Stimulated activated CD4-positive, alpha-beta T cell treated with anti-CD3 and anti-CD28 coated beads, Interleukin-4, amount 100 ng/mL, for 48 hours (primary cell): ENCODE measurements at places on chromosomes 6 and 20.

- DNase-seq = peak; percentile 28
These were observed at the start of gene SLC23A2 for GRCh38 chr20:5001174-5002076. SLC23A2 (minus strand) TSS chr20:5001510; CDS start chr20:4932562, 68,948 bp downstream.

DNA sequence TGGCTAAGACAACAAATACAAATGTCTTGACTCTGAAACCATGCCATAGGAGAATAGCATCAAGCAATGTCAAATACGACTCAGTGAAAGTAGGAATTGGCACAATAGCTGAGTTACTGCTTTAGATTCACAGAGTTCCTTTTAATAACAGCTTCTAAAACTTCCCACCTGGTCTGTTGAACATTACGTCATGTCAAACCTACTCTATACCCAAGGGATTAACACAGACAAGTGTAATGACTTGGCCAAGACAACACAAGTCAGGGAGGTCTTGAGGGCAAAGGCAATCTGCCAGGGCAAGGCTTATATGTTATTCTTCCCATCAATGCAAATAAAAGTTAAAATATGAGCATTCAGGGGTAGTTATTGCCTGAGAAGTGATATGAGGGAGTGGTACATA, 265.1 kb upstream of the PRDM1 start:
- DNase-seq = no peak

GRCh38 chr6:146891615-146892265, 293.0 kb downstream of the ADGB start:
- no peak for DNase-seq

DNA sequence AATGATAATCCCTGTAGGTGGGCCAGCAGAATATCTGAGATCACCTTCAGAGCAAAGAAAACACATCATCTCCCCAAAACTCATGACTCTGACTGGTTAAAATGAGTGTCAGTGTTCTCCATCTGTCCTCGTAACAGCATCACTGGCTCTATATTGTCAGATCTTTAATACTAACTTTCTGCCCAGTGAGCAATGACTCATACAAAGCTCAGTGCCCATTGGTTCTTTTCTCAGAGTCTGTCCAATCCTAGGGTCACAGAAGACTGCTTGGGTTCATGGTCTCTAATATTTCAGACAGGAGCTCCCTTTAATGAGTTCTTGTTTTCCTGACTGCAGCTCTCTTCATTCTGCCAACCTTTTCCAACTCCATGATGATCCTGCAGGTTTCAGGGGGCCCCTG, 36.4 kb downstream of the HLA-DPB1 start:
- no peak for DNase-seq

DNA sequence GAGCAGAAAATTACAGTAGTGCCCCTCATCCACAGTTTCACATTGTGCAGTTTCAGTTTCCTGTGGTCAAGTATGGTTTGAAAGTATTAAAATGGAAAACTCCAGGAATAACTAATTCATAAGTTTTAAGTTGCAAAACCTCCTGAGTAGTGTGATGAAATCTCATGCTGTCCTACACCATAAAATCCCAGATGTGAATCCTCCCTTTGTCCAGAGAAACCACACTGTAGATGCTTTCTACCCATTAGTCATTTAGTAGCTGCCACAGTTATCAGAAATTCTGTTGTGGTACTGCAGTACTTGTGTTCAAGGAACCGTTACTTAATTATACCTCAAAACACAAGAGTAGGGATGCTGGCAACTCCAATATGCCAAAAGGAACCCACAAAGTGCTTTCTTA, 74.7 kb downstream of the PTCHD4 start:
- no peak for DNase-seq

DNA sequence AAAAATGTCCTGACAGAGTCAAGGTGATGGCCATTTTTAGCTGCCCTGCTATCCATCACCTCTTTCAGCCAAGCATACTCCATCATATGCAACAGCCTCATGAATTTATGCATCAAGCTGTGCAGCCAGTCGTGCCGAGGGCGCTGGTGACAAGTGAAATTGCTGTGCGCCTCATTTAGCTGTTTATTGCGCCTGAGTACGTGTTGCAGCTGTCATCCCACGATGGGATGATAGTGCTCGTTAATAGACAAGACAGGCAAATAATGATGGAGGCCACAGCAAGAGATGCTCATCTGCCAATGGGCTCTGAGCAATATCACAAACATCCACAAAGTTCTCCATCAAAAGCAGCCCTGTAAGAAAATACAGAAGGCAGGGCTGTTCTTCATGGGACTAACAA, 562.3 kb upstream of the POU3F2 start:
- no peak for DNase-seq

GRCh38 chr20:10115021-10115420, 80.2 kb downstream of the ANKEF1 start:
- DNase-seq = no peak

DNA sequence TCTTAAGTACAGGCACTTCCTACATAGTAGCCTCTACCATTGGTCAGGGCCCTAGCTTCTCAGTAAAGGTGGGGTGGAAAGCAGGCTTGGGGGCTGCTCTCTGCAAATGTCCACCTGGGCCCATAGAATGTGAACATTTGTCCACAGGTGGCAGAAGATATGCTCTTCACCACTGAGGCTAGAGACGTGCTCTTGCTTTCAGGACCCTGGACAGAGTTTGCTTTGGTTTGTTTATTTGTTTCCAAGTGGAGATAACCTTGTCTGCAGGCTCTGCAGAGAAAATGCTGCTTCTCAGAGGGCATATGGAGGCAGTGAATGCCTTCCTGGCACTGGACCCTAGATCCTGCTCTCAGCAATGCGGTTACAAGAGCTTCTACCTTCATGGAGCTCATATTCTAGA, 129.0 kb downstream of the F13A1 start:
- no peak for DNase-seq

- DNase-seq = no peak
These were observed 103.9 kb downstream of the CTNNBL1 start for GRCh38 chr20:37797669-37798175.

DNA sequence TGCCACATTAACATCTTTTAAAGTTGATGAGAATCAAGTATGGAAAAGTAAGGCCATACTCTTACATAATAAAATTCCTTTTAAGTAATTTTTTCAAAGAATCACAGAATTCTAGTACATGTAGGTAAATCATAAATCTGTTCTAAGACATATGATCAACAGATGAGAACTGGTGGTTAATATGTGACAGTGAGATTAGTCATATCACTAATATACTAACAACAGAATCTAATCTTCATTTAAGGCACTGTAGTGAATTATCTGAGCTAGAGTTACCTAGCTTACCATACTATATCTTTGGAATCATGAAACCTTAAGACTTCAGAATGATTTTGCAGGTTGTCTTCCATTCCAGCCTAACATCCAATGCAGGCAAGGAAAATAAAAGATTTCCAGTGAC, 11.6 kb downstream of the PLN start:
- no peak for DNase-seq

DNA sequence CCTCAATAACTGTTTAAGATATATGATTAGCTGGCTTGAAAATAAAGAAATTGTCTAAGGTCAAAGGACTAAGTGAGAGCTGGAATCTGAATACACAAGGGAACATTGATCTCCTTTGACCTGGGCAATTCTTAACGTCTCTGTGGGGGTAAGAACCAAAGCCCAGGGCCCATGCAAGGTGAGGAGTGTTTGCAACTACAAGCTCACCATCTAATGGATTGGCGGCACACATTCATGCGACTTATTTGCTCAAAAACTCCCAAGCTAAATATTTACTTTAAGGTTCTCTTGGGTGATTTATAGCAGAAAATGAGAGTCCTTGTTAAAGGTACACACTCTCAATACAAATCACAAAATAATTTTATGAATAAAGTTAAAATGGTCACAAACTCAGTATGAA, 392.0 kb upstream of the FLRT3 start:
- DNase-seq = no peak

GRCh38 chr20:39885975-39886649, 802.9 kb downstream of the MAFB start:
- no peak for DNase-seq

GRCh38 chr6:50128420-50129005, 78.8 kb upstream of the DEFB112 start:
- DNase-seq = no peak

GRCh38 chr6:1229301-1229700, 82.6 kb upstream of the FOXQ1 start:
- no peak for DNase-seq

DNA sequence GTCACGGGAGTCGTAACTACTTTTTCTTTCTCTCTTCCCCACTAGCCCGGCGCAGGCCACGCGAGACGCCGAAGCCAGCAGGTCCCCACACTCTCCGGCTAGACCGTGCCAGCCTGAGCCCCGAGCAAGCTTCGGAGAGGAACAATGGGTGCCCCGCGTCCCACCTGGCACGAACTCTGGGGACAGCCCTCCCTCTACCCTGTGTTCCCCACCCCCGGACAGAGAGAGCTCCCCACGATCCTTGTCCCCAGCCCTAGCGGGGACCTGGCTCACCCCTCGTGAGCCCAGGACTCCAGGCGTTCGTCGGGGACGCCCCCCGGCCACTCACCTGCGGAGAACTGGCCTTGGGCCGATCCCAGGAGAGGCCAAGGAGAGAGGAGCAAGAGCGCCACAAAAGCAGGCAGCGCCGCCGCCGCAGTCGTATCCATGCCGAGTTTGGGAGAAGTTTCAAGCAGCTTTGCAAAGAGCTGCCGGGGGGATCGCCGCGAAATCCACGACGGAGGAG, 416 bp downstream of the PTPRK start:
- DNase-seq = peak; percentile 6

DNA sequence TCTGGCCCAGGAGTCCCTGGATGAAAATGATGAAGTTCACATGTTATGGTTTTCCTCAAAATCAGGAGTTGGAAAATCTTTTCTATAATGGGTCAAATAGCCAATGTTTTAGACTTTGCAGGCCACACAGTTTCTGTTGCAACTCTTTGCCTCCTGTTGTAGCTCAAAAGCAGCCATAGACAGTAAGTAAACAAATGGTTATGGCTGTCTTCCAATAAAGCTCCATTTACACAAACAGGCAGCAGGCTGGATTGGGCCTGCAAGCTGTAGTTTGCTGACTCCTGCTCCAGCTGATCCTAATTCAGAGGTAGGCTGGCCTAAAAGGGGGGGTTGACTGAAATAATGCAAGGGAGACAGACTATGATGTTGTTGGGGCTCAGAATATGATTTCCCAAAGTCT, 33.0 kb downstream of the METTL24 start:
- no peak for DNase-seq

GRCh38 chr6:15363523-15364400, 117.9 kb downstream of the JARID2 start:
- no peak for DNase-seq

- DNase-seq = no peak
These were observed 399.4 kb upstream of the MARCKS start for GRCh38 chr6:113457751-113458150.

DNA sequence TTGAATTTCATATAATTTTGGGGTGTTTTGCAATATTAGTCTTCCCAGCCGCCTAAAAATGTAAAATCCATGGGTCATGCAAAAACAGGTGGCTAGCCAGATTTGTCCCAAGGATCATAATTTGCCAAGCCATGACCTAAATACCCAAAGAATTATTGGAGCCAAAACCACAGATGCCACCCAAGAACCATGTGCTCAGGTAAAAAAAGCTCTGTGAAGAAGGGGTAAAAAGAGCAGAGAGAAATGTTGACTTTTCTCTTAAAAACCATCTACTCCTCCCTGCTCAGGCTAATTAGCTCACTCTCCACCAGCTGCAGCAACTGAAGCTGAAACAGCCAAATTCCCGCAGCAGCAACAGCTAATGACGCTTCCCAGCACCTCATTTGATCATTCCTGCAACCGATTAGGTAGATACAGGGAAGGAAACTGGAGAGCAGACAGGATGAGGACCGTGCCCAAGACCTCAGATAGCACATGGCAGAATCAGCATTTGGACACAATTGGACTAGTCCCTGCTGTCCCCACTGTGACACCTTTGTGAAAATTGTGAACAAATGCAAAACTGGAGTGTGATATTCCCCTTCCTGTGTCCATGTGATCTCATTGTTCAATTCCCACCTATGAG, 107.9 kb upstream of the NXT1 start:
- no peak for DNase-seq

GRCh38 chr6:43915208-43915869, 145.3 kb downstream of the VEGFA start:
- no peak for DNase-seq

DNA sequence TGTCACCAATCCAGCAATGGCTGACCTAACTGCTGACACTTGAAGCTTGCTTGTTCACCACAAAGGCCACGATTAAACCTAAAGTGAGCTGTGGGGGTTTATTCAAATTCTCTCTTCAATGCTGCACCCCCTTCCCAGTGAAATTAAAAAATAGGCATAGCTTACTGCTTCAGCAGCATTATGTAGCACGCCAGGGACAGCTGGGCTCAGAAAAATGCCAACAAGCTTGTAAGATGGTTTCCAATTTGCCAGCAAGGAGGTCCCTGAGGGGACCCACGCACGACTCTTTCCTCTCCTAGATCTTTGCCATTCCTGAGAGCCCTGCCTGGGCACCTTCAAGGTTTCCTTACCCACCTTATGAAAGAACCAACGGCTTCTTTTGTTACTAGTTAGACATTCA, 113.5 kb upstream of the CDH4 start:
- no peak for DNase-seq

DNA sequence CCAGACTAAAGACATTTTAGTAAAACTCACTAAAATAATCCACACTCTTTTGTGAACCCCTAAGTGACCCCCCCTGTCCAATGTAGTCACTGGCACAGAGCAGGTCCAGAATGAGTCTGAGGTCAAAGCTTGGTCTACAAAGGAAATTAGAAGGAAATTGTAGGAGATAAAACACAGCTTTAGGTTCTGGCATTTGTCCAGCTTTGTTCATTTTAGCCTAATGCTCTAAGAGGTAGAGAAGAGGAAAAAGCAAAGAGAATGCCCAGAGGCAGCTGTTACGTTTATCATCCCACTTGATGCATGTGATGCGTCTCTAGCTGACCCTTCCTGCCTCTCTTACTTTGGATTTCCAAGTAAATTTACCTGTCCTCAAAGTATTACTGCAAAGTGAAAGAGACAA, 62.5 kb downstream of the CNKSR3 start:
- no peak for DNase-seq

DNA sequence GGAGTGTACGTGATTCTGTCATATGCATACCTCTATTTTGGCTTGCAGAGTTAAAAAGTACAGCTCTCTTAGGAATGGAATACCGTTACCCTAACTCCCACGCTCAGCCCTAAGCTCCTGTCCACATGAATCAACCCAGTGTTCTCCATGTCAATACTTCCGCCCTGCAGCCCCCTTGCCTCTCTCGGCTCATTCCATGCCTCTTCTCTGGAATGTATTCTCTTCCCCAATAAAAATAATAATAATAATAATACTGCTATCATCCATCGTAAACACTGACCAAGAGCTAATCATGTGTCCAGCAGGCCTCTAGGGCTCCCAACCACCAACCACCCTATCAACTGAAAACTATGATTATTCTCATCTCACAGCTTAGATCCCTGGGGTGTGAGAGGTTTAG, 100.6 kb downstream of the PREX1 start:
- DNase-seq = no peak
